ENCODE measurements at places on chromosomes 6 and 20. TPM values are rescaled to one million over a fixed set of nuclear protein-coding genes. Genes with fewer than 3 reads are reported as not detected.

Gene KAT14
- 6.3 TPM for total RNA-seq

Gene MYLK2
- 0.10 TPM for total RNA-seq

Gene PTK6
- 2.2 TPM for total RNA-seq

Gene PSORS1C1
- total RNA-seq: 0.37 TPM

Gene TBX18
- 11.8 TPM for total RNA-seq

Gene POLH
- 8.3 TPM for total RNA-seq

Gene SLC17A1
- total RNA-seq: not detected

Gene HECA
- total RNA-seq: 5.0 TPM

Gene KHDRBS2
- total RNA-seq: not detected

Gene GGTLC1
- total RNA-seq: not detected

Gene FAM209B
- total RNA-seq: not detected

Gene ERVFRD-1
- not detected for total RNA-seq

All from NCI-H460 (cell line).